CD4-positive, alpha-beta T cell treated with Interleukin-21 for 1 hour (primary cell): ENCODE measurements at places on chromosomes 3 and 15.

- no peak for DNase-seq
Measured at GRCh38 chr3:50215529-50215928, 10.5 kb downstream of the SLC38A3 start.

DNA sequence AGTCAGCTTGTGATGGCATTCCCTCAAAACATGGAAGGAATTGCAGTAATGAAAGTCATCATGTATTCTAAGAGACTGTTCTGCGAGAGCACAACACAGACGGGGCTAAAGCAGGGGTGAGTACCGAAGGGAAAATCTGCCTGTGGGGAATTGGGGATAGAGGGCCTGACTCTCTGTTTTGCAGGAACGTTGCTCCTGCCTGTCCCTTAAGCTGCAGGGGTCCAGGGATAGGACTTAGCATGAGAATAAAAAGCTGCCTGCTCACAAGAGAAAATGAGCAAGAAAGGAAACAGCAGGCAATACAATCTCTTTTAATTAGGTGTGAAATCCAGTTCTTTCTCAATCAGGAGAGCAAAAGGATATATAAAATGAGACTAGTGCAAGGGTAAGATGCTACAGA, 62.2 kb downstream of the TIGIT start:
- no peak for DNase-seq

DNA sequence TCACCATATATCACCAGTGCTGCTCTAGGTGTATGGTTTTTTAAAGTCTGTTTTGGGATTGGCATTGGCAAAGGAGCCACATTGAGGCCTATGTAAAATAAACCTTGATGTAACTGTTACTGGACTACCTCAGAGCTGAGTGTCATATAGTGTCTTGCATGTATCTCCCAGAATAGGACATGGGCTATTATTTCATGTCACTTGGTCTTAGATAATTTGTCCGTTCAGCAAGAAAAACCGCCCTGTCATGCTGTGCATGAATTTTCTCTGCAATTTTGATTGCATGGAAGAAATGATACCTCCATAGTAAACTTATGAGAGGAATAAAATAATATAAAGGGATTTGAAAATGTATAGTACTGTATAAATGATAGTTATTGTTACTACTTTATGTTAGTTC, 59.6 kb downstream of the RNF13 start:
- no peak for DNase-seq

GRCh38 chr3:72903004-72903403, 15.2 kb downstream of the GXYLT2 start:
- no peak for DNase-seq

DNA sequence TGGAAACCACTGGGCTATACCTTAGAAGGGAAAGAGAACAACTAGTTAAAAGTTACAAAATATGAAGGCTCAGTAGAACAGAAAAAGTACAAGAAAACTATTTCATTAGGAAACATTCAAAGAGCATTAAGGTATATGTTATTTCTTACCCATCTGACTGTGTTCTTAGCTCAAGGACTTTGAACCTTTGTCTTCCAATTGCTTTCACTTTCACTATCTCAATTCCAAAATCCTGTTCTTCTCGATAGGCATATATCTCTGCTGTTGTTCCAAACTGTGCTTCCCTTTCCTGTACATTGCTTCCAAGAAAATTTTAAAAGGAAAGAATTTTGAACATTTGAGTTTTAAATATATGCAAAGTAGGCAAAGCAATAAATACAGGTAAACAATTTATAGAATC, 6.9 kb downstream of the CRBN start:
- peak; percentile 37 for DNase-seq

GRCh38 chr3:192863091-192863420, 54.6 kb downstream of the MB21D2 start:
- no peak for DNase-seq

DNA sequence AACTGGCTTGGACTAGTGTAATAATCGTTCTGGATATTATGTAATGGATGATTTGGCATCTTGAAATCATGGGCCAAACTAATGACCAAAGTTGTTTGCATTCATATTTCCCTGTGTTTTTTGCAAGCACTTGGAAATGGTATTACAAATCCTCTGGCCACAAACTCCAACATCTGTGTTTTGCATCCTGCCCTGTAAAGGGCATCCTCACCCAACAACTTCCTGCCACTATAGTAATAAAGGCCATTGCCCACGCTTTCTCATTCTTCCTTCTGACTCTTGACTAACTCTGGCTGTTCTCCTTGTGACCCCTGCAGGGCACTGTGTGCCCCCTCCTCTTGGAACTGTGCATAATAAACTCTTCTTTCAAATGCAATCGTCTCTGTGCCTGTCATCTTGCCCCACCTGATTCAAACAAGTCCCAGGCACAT, 25.4 kb upstream of the PSMD6 start:
- no peak for DNase-seq

- no peak for DNase-seq
Measured at GRCh38 chr3:69764861-69765260, 25.6 kb downstream of the MITF start.

DNA sequence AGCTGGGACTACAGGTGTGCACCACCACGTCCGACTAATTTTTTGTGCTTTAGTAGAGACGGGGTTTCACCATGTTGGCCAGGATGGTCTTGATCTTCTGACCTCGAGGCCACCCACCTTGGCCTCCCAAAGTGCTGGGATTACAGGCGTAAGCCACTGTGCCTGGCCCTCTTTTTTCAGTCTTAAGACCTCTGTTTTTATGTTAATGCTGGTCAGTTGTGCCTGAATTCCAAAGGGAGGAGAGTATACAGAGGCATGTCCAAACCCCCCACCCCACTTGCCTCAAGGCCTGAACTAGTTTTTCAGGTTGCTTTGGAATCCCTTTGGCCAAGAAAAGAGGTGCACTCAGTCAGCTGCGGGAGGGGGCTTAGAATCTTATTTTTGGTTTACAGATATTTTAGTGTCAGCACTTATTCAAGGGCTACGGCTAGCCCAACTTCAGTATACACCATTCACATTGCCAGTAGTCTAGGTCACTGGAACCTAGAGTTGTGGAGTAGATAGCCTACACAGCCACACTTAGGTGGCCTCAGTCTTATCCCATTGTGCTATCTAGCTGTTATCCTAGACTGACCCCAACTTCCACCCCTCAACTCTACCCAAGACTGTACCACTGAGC, 128.0 kb upstream of the TPM1 start:
- DNase-seq: no peak

GRCh38 chr15:69727121-69727924, 274.7 kb downstream of the RPLP1 start:
- DNase-seq: no peak

GRCh38 chr15:92951800-92952457, 51.8 kb downstream of the CHD2 start:
- no peak for DNase-seq

GRCh38 chr3:31581660-31582059, 48.9 kb downstream of the STT3B start:
- no peak for DNase-seq

- DNase-seq: no peak
Measured at GRCh38 chr3:45124352-45124751, 21.8 kb downstream of the CDCP1 start.

GRCh38 chr3:56424336-56424735, 43.9 kb downstream of the ERC2 start:
- no peak for DNase-seq

GRCh38 chr3:123476967-123477750, 28.3 kb upstream of the ADCY5 start:
- DNase-seq: no peak

DNA sequence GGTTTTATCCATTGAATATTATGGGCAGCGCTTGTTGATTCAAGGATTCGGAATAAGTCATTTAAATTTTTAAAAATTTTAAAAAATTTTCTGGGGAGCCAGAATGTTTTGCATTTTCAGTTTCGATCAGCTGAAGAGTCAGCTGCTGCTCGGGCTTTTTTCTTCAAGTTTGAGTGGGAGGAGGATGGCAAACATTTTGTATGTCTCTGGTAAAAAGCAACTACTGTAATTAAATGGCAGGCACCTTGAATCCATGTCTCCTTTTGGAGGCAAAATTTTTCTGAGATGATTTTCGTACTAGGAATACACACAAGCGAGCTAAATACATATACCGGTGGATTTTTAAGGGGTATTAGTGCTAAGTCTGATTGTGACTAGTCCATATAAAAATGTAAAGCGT, 612 bp downstream of the C3orf38 start:
- DNase-seq: peak; percentile 40

DNA sequence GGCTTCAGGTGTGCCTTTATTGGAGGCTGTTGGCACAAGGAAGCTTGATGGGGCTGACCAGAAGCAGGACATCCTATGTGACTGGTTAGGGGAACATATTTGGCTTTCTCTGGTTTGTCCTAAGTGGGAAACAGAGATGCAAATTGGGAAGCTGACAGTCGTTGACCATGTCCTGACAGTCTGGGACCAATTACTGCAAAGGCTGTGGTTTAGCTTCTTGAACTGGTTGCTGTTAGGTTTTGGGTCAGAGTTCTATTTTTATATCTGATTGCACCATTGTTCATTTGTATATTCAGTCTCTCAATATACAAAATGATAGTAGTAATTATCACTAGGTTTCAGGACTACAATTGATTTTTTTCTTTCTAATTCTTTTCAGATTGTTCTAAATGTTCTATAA, 36.8 kb downstream of the SNTN start:
- DNase-seq: no peak

DNA sequence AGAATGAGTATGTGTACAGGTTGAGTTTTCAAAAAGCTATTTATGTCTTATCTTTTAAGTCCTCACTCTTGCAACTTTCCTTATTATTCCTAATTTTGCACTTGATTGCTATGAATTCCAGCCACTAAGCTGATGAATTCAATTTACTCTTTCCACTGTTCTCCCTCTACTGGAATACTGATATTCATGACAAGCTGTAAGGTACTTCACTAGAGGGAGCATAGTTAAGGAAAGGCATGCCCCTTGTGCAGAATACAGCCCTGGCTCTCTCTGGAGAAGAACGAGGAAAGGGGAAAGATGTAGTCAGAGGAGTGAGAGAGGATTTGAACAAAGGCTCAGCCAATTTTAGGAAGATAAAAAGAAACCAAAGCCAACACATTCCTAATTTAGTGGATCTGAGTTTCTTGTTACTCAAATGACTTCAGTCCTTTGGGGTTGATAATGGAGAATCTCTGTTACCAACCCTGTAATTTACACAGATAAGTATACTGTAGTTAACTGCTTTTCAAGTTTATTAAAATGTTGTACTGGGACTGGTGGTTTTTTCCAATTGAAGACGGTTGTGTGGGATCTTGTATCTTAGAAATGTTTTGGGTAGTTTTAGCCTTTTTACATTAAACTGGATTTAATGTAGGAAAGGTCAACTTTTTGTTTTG, 4.0 kb downstream of the SCAANT1 start:
- DNase-seq: no peak

DNA sequence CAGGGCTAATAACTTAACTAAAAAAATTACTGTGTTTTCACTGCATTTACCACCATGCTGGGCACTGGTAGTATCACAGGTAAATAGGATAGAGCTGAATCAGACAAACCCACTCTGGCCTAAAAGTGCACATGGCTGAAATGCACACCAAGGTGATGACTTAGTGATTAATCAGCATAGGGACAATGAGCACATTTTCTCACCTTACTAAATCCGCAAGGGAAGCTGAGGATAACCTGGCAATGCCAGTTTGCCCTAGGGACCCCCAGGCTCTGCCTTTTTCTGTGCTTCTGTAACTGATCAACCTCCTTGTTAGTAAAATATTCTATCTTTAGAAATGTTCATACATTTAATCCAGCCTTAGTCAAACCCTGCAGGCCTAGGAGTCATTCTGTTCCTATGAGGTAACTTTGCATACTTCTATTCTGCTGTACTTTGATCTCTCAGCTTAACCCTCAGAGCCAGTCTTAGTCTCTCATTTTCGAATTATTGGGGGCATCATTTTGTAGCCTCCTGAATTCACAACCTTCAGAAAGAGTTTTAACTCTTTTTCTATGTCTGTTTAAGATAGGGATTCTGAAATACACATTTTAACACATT, 562.9 kb upstream of the KCNMB2 start:
- no peak for DNase-seq

- no peak for DNase-seq
Measured at GRCh38 chr3:143628971-143629370, 219.3 kb downstream of the SLC9A9 start.

GRCh38 chr15:84588053-84588874, 12.5 kb upstream of the ZSCAN2 start:
- DNase-seq: peak; percentile 86

DNA sequence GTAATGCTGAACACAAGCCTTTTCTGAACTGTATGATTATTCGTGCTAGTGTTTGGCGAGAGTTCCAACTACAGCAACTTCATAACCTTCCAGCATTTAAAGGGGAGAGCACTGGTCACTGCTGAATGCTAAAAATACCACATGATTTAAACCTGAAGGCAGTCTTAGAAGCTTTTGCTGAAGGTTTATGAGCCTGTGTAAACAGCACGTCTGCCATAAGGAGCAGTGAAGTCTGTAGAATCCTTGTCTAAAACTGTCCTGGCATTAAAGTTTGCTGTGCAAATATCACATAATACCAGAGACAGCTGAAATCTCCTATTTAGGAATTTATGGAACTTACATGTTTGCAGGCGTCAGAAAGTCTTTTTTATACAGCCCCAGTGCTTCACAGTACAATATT, 5.9 kb downstream of the SATB1 start:
- no peak for DNase-seq

DNA sequence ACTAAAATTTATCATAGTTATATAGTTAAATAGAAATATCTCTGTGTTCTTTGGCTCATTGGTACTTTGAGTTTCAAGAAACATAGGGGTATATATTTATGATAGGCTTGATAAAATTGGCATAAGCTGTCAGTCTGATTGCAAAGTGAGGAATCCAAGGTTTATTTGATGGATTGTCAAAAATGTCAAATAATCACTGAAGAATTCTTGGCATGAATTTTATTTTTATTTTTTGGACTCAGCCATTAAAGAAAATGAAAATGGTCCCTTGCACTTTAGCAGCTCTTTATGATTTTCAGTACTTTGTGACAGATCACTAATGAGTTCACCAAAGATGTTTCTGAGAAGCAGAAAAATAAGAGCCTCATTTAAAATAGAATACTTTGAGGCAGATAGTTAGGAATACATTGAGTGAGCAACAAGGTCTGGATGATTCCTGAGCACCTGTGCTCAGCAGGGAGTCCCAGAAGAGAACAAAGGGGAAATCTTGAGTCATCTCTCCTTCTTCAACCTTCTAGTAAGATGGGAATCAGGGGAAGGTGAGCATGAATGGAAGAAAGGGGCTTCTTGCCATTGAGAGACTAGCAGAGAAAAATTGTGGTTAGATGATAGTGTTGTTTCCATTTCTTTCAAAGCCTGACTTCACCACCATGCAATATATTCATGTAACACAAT, 85.3 kb upstream of the VEPH1 start:
- no peak for DNase-seq

DNA sequence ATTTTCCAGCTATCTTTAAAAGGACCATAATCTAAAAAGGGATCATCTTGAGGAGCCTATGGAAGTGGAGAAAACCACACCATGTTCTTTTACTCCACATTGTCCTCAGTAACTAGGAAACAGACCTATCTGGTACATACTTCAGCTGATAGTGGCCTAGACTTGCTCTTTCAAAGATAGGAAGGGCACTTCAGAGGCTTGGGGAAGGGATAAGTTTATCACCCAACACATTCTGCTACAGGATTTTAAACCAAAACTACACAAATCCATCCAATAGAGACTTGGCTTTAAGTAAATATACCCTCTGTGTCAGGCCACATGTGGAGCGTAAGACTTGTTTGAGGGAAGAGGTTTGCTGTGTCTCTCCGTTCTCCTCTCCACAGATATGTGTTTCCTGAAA, 35.4 kb downstream of the CP start:
- DNase-seq: no peak

GRCh38 chr15:68208636-68209240, 3.6 kb upstream of the CALML4 start:
- DNase-seq: no peak

GRCh38 chr15:70518201-70519003, 245.0 kb downstream of the UACA start:
- DNase-seq: no peak
